Aorta (tissue), 5 donors: ENCODE measurements at places on chromosomes 2 and 18. TPM values are rescaled to one million over a fixed set of nuclear protein-coding genes. Genes with fewer than 3 reads are reported as not detected.

GRCh38 chr18:23141104-23141999, 6.1 kb downstream of the CABLES1 start:
- DNase-seq: no peak

Gene DNAJC5G
- not detected for total RNA-seq

DNA sequence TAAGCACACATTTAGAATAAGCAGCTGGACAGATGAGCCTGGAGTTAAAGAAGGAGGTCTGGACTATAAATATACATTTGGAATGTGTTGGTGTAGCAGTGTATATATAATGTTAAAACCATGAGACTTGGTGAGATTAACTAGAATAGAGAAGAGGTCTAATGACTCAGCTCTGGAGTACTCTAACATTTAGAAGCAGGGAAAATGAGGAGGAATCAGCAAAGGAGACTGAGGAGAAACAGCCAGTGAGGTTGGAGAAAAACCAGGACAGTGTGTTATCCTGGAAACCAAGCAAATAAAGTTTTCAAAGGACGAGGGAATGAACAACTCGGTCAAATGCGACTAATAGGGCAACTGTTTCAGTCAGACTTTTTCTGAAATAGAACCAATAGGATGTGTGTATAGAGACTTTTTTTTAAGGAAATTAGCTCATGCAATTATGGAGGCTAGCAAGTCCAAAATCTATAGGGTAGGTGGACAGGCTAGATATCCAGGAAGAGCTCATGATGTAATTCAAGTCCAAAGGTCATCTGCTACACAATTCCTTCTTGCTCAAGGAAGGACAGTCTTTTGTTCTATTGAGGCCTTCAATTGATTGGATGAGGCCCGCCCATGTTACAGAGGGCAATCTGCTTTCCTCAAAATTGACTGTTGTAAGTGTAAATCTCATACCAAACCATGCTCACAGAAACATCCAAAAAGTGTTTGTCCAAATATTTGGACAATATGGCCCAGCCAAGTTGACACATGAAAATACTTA, 10.8 kb upstream of the SESTD1 start:
- no peak for DNase-seq

GRCh38 chr2:165163761-165164160, 40.1 kb downstream of the SCN3A start:
- DNase-seq: no peak

Gene TUBB8B
- not detected for total RNA-seq

- DNase-seq: no peak
These were observed 505.0 kb upstream of the ID2 start for GRCh38 chr2:8176887-8177286.

DNA sequence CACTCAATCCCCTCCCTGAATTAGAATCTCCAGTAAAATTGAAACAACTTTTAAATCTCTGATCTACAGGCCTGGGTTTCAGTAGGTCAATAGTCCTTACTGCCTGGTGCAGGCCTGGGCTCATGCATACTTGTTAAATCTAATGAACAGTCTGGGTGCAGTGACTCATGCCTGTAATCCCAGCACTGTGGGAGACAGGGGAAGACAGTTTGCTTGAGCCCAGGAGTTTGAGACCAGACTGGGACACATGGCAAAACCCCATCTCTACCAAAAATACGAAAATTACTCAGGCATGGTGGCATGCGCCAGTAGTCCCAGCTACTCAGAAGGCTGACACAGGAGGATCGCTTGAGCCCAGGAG, 94.7 kb upstream of the SP3 start:
- DNase-seq: no peak

Gene SLC38A11
- total RNA-seq: 1.4 TPM

GRCh38 chr18:51943281-51943680, 396.7 kb upstream of the DCC start:
- DNase-seq: no peak

GRCh38 chr2:16243411-16243996, 303.2 kb downstream of the MYCN start:
- DNase-seq: no peak

Gene GCG
- not detected for total RNA-seq

GRCh38 chr18:49677762-49678413, 116.0 kb downstream of the LIPG start:
- no peak for DNase-seq

DNA sequence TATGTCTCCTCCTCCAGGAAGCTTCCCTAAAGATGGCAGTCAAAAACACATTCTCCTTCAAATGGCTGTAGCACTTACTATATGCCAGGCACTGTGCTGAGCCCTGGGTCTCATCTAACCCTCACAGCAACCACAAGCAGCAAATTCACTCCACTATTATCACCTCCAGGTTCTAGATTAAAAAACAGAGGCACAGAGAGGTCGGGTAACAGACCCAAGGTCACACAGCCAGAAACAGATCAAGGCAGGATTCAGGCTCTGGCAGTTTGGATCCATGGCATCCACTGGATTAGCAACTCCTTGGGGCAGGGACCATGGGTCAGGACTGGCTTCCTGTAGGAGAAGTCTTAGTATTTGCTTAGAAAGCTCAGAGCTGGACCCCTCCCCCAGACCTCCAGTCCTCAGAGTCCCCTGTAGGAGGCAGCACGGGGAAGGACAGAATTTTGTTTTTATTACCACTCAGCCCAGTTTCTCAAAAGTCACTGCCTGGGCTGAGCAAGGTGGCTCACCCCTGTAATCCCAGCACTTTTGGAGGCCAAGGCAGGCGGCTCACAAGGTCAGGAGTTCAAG, 34.4 kb downstream of the ZFP36L2 start:
- DNase-seq: no peak

DNA sequence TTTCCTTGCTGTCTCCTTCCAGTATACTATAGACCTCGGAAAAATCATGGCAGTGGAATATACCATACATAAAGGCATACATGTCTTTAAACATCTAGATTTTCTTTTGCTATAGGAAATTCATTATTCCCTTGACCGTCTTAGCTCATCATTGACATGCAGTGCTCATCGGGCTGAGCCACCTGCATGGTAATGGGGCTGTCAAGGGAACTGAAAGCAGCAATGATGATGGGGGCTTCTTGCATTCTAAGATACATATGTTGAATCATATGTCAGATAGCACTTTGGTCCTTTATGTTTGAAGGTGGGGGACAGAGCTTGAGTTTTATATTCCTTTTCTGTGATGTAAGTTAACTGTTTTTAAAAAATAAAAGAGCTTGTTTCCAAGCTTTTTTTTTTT, 106.6 kb downstream of the ICA1L start:
- no peak for DNase-seq

- DNase-seq: no peak
These were observed 2.0 kb upstream of the GAD1 start for GRCh38 chr2:170814533-170815230.

Gene CDH20
- not detected for total RNA-seq

Gene ABCG5
- not detected for total RNA-seq

Gene KCNE4
- total RNA-seq: 21.5 TPM

DNA sequence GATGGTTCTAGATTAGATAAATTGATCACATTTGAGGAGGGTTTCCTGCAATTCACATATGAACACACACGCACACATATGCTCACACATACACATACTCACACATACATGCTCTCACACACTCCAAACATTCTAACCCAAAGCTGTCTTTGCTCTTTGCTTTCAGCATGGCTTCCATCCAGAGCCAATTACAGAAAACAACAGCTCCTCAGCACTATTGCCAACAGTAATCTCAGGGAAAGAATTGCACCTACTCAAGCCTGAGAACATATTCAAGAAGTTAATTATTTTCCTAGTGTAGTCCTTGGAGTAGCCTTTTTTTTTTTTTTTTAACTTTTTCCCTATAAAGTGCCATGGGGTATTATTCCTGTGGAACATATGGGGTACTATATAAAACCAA, 246.9 kb upstream of the PARD3B start:
- DNase-seq: no peak

DNA sequence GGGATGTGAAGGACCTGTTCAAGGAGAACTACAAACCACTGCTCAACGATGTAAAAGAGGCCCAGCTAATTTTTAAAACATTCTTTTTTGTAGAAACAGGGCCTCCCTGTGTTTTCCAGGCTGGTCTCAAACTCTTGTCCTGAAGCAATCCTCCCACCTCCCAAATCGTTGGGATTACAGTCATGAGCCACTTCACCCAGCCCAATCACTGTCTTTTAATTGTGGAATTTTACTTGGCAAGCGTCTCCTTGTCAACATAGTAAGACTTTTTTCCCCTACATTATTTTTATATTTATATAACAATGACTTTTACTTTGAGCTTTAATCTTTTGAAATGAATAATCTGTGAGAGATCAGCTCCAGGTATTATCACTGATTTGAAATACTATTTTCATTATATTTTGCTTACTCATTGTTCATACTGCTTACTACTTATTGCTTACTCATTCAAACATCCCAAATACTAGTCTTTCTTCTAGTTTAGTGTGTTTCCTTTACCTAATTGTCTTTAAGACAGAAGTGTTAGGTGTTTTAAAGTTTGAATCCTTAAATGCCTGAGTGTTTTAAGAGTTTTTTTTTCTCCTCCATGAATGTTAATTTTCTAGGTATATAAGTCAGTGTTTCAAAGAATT, 48.9 kb downstream of the PTPN4 start:
- no peak for DNase-seq

Gene OLA1
- total RNA-seq: 55.3 TPM

DNA sequence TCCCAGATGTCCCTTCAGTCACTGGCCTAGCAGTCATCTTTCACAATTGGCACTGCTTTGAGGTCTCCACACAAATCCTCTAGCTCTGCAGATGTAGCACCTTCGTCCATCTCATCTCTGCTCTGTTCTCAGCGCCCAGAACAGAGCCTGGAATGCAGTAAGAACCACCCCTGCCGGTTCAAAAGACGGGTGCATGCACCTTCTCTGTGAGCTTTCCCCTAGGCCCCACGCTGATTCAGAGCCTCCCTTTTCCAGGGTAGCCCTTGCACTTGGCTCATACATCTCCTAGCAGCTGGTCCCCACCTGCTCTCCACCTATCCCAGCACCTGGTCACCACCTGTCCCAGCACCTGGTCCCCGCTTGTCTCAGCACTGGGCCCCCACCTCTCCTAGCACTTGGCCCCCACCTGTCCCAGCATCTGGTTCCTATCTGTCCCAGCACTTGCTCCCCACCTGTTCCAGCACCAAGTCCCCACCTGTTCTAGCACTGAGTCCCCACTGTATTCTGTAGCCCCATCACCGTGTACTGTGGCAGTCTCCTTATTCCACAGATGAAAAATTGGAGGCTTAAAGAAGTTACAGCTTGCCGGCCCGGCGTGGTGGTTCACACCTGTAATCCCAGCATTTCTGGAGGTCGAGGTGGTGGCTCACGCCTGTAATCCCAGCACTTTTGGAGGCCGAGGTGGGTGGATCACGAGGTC, 4.7 kb upstream of the KCNF1 start:
- DNase-seq: no peak

DNA sequence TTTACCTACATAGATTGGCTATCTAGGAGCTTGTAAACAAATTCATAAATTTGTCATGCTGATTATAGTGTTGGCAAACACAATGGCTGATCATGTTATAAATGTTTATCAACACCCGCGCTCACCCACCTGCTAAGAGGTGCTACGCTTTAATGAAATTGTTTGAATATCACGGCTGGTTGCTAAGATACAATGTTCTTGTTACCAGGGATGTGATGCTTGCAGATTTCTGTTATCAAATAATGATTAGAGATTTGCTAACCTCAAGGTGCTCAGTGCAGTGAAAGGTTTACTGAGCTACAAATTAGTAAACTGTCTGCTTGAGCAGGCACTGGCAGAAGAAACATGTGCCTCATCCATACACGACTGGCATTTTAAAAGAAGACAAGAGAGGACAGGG, 160.0 kb upstream of the ZEB2 start:
- no peak for DNase-seq

- DNase-seq: no peak
These were observed 382.7 kb upstream of the KLHL29 start for GRCh38 chr2:23002234-23002633.

DNA sequence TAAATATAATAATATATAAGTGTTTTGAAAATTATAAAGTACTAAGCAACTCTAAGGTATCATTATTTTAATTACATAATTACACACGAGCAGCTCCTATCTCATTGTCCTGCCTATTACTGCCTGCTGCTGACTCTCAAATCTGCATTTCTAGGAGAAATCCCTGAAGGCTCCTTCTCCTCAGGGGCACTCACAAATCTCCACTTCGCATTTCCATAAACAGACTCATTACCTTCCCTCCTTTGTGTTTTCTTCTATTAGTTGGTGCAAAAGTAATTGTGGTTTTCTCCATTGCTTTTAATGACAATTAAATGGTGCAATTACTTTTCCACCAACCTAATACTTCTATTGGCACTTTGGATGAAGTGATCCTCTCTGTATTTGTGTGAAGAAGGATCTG, 135.0 kb upstream of the HNMT start:
- DNase-seq: no peak

Gene SLC30A3
- 1.8 TPM for total RNA-seq

- no peak for DNase-seq
These were observed 12.5 kb upstream of the TGOLN2 start for GRCh38 chr2:85340034-85340892.

- DNase-seq: no peak
These were observed 19.5 kb downstream of the TRAF3IP1 start for GRCh38 chr2:238339814-238340213.

GRCh38 chr2:37011130-37011529, 44.8 kb upstream of the STRN start:
- DNase-seq: no peak

GRCh38 chr18:79573921-79574491, 105.6 kb upstream of the CTDP1 start:
- DNase-seq: peak; percentile 33

DNA sequence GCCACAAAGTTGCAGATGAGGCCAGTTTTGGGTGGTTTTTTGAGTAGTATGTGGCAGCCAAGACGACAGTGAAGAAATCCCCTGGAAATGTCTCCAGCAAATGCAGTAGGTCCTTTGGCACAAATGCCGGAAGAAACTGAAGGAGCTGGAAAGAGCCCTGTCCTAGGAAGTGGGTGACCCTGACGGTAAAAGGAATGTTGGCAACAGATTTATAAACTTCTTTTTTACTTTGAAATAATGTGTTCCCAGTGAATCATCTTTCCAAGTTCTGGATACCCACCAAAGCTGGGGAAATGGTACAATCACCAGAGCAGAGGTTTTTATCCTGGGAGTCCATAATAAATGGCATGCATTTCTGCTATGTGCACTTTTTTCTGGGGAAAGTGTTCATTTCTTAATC, 112.9 kb downstream of the CSRNP3 start:
- DNase-seq: no peak

DNA sequence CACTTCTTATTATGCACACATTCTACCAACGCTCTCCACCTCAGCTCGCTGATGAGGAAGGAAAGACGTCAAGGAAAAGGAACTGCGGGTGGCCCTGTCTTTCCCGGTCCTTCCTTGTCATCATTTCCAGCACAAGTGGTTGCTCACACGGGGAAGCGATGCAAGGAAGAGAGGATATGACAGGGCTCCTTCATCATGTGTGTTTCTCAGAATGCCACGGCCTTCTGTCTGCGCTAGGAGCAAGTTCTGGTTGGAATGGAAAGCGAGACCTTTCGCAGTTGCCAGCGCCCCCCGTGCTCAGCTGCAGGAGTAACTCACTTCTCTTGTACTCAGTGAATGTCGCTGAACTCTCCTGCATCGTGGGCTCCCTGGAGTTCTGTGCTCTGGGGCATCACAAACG, 191.8 kb upstream of the GLI2 start:
- peak; percentile 75 for DNase-seq

GRCh38 chr2:20620696-20621365, 30.1 kb downstream of the HS1BP3 start:
- DNase-seq: peak; percentile 67

Gene ALK
- 0.13 TPM for total RNA-seq

Gene INO80B
- total RNA-seq: 29.3 TPM

Gene MAP2
- total RNA-seq: 19.6 TPM
